ENCODE measurements at places on chromosomes 11 and 22. TPM values are rescaled to one million over a fixed set of nuclear protein-coding genes. Genes with fewer than 3 reads are reported as not detected.

DNA sequence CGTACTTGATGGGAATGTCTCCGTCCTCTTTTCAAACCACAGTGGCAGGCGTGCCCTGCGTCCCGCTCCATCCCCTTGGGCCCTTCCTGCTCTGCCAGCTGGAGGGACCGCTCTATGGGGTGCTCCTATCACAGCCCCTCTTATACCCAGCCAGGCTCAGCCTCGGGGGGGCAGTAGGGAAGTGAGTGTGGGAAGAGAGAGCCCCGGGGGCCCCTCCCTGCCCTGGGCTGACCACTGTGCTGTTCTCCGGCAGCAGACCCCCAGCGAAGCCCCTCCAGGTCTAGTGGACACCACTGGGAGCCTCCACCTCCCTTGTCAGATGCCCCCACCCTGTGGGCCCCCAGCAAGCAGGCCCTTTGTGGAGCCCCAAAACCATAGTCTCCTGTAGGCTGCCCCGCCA lies 572.5 kb downstream of the BRD1 start:
- no peak for DNase-seq

DNA sequence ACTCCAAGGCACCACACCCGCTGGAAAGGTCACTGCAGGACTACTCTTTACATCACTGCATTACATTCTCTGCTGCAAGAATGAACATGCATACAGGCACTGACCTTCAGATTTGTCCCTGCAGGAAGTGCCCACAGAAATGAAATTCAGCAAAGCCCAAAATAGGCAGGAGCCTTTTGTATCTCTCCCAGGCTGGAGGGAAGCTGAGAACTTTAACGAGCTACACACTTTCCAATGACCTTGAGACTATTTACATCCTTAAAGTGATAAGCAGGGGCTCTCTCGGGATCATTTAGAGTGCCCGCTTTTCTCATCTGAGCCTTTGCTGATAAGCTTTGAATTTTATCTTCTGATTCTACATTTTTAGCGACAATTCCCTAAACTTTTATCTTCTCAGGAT lies 12.5 kb downstream of the FEZ1 start:
- no peak for DNase-seq

GRCh38 chr11:13907678-13908077 lies 54.8 kb upstream of the SPON1 start:
- no peak for DNase-seq

DNA sequence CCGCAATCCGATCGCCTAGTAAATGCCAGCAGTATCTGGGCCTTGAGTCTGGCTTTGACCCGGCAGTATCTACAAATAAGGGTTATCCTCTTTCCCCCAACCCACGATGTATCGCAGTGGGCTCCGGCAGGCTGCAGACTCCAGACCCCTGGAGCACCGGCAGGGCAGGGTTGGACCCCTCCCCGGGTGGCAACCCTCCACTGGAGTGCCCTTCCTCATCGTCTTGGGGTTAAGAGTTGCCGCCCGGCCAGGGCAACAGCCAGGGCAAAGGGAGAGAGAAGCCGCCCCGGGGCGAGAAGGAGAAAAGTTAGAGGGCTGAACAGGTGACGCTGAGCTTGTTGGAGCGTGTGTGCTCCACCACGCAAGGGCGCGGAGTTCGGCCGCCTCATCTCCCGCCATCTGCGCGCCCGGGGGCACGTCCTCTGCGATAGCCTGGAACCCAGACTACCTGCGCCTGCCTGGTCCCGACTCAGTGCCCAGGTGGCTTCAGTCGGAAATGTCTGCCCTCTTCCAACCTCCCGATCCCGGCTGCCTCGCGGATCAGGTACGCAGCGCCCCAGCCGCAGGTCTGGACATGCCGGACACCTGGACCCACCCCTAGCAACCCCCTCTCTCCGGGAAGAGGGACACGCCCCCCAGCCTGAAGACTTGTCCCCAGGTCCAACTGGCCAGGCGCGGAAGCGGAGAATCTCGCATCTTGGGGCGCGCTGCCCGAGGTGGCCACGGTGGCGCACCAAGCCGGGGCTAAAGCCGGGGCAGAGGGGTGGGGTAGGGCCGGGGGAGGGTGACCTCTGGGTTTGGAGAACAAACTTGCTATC lies 1.2 kb downstream of the DSCAML1 start:
- DNase-seq: no peak

Gene TCN1
- not detected for polyA plus RNA-seq

Gene SHANK2
- polyA plus RNA-seq: 0.23 TPM
